Activated gamma-delta T cell treated with Interleukin-2 at 50 U/mL for 16 hours (primary cell): ENCODE measurements at places on chromosomes 13 and 19.
A peak's percentile ranks its signal among the peaks of the same experiment; 100 is the strongest.

DNA sequence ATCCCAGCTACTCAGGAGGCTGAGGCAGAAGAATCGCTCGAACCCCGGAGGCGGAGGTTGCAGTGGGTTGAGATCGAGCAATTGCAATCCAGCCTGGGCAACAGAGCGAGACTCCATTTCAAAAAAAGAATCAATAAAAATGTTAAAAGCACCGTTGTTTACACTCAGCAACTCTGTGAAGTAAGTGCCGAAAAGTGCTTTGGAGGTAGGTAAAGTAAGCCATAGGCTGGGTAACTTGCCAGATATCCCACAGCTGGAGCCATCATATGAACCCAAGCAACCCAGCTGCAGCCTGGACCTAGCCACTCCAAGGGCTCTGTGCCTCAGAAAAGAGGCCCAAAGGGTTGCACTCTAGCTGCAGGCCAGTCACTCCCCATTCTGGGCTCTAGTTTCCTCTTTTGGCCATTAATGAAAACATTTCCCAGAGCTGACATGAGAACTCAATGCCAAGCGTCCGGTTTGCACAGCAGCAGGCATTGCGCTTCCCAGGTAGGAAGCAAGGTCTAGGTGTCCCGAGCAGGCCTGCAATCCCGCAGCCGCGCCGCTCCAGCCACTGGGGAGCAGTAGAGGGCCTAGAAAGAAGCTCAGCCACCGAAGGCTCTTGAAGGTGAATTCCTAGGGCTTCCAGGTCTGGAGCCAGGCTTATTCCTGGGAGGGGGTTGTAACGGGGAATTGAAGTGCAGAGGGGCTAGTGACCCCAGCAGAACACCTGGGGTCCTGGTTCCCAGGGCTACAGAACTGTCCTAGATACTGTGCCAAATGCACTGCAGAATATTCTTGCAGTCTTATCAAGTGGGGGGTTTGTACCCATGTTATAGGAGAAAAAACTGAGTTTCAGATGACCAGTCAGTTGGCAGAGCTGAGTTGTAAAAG is 4.1 kb upstream of the CD79A start:
- peak; percentile 60 for DNase-seq

DNA sequence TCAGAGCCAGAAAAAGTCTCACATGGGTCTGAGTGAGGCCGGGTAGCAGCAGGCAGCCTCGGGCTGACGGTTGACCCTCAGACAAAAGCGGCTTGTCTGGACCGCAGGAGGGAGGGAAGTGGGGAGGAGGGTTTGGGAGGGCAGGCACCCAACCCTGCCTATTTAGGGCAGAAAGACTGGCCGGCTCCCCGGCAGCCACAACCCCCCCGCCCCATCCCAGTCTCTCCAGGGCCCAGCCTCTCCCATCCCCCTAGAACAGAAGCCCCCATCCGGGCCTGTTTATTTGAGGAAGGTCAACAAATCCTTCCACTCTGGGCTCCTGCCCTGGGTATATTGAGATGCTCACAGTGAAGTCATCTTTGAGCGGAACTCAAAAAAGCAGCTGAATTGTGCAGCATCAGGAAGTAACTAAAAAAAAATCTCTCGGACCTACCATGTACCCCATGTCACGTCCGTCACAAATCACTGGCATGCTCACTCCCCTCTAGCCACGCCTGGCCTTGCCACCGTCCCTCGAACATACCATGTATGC is 6.3 kb downstream of the DACT3 start:
- no peak for DNase-seq

DNA sequence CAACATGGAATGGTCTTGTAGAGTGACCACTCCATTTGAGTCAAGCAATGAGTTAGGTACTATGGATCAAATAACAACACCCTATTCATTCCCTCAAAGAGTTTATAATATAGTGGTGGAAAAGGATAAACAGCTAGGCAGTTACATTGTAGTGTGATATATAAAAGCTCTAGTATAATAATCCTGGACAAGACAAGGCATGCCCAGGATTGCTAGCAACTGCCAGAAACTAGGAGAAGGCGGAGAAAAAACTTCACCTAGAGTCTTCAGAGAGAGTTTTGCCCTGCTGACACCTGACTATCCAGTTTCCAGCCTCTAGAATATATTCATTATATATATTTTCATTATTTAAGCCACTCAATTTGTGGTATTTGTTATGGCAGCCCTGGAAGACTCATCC is 530.6 kb downstream of the KLF12 start:
- no peak for DNase-seq

DNA sequence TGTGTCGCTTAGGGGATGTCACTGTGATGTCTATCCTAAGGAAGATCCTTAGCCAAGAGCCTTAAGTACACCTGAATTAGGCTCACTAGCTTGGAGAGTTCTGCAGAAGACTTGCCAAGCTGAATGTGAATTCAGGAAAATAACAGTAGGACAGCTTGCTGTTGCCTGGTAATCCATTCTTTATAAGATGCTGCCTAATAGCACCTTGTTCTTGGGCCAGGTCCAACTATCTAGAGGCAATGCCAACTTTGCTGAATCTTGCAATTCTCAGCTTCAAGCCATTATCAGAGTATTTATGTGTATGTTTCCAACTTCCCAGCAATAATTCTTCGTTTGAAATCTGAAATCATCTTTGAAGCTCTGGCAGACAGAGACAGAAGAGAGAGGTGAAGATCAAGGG is 102.8 kb downstream of the PCDH17 start:
- DNase-seq = no peak

- DNase-seq = no peak
These were observed 204.8 kb downstream of the MYO16 start for GRCh38 chr13:108834193-108834592.

DNA sequence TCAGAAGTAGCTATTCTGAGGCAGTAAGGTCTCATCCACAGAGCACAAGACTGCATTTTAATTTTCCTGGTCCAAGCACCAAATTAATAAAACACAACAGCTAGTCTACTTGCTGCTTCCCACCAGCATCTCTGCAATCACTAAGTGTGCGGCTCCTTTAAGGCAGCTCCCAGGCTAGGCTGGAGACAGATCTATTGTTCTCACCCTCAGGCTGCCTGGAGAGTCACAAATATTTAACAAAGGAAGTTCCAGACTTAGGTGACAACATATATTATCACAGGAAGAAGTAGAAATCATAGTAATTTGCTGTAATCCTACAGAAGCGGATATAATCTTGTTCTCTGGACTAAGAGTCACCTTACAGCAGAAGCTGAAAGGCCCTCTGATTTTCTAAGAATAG is 2.2 kb upstream of the EID2 start:
- no peak for DNase-seq

GRCh38 chr19:15113245-15114152 is 6.3 kb downstream of the SYDE1 start:
- no peak for DNase-seq

DNA sequence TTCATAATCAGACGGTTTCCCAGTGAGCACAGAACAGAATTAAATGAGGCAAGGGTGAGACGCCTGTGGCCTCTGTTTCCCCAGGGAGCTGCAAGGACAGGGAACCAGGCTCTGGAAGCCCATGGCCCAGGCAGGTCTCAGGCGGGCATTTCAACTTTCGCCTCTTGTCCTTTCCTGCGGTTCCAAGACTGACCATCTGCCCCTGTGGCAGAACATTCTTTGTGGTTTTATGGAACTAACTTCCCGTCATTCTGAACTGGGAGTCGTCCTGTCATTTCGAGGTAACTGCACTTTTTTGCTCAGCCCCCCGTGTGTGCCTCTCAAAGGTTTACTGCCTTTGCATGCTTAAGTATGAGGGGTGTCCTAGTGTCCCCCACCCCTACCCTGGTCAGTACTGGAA is 70.9 kb downstream of the KL start:
- DNase-seq = no peak

GRCh38 chr13:78631077-78631476 is 27.7 kb upstream of the POU4F1 start:
- DNase-seq = no peak

GRCh38 chr13:93217721-93218261 is 8.8 kb upstream of the GPC6 start:
- DNase-seq = no peak

DNA sequence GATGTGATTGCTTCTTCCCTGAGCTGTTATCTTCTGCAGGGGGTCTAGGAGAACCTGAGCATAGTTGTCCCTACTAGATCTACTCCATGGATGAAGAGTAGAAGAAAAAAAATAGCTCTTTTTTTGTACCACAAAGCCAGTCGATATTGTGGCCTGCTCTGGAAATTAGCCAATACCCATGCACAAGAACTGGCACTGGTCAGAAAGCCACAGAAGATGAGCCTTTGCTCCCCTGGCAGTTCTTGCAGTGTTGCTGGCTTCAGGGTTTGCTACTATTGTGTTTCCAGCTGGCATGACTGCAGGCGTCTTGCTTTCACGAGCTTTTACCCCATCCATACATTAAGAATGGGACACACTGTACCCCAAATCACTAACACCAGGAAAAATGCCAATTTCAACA is 547.7 kb upstream of the KLF12 start:
- DNase-seq = no peak

DNA sequence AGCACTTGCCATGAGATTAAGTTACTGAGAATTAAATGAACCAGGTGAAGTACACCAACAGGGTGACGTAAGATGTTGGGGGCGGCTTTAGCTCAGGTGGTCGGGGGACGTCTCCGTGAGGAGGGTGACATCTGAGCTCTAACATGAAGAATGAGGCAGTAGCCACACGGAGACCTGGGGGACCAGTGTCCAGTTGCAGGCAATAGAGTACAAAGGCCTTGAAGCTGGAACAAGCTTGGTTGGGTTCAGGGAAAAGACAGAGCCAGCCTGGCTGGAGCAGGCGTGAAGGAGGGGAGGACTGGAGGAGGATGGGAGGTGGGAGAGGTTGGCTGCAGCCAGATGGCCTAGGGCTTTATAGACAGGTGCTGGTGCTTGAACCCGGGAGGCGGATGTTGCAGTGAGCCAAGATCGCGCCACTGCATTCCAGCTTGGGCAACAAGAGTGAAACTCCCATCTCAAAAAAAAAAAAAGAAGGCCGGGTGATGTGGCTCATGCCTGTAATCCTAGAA is 1.6 kb downstream of the SPINT2 start:
- DNase-seq = no peak

GRCh38 chr19:45166723-45167252 is 6.0 kb upstream of the NKPD1 start:
- no peak for DNase-seq

DNA sequence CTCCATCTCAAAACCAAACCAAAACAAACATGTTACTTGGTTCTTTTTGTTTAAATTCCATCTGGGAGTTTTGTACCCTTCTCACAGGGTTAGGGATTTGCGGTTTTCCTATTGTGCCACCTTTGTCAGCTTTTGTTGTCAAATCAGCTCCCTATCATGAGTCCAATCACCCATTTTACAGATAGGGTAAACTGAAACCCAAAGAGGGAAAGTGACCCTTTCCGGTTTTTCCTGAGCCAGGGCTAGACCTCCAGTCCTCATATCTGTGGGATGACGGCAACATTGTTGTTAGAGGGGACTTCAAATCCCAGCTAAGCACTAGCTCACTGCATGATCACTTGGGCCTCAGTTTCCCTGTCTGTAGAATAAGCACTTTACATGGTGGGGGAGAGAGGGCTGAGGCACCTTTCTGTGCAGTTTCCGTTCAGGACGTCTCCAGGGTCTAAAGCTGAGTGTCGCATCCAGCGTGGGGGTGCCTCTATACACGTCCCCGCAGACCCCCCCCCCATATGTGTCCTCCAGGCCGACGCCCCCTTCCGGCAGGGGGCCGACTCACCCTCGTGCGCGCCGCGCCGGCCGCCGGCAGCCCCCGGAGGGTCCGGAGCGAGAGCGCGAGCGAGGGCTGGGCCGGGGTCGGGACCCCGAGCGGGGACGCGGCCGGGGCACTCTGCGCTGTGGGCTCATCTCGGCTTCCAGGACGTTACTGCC is 3.9 kb downstream of the CCDC194 start:
- no peak for DNase-seq

DNA sequence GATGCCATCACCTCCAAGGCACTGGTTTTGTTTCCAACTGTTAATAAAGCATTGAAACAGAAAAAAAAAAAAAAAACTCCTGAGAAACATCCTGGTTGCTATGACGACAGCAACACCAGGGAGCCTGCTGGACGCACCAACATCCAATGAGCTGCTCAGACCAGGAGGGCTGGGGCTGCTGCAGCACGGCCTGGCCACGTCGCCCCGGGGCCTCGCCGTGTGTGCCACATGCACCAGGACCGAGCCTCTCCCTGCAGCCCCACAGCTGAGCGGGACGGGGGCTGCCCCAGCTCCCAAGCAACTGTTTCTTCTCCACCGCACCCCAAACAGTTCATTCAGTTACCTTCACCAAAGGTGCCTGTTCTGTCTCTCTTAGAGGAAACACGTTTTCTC is 54.5 kb downstream of the RASA3 start:
- DNase-seq = no peak

DNA sequence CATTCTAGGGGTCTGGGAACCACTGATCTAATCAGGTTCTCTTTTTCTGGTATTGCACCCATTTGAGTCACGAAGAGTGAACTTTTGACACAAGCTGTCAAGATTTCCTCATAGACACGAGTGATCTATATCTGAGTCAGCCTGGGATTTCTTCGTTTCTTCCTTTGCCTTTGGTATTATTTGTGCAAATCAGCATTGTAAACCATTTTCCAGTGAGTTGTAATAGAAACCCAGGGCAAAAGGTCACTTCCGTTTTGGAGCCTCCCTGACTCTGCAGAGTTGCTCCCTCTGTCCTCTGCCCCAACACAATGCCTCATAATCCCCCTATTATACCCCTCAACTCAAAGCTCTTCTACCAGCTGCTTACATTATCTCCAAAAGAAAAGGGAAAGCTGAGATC is 615.1 kb downstream of the EFNB2 start:
- no peak for DNase-seq

DNA sequence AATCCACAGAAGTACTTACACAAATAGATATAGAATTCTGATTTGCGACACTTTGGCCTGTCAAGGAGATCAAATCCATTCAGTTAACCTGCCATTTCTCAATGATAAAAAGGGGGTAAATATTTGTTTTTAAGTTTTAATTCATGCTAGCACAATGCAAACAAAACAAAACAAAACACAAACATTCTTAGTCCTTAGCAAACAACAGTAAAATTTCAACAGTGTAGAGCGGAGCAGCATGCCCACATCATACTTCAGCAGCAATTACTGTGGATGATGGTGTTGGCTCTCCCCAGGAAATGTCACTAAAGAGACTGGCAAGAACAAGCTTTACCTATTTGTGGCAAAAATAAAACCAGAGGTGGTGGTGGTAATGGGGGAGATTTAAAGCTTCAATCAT is 625.2 kb upstream of the PCDH20 start:
- DNase-seq = no peak

DNA sequence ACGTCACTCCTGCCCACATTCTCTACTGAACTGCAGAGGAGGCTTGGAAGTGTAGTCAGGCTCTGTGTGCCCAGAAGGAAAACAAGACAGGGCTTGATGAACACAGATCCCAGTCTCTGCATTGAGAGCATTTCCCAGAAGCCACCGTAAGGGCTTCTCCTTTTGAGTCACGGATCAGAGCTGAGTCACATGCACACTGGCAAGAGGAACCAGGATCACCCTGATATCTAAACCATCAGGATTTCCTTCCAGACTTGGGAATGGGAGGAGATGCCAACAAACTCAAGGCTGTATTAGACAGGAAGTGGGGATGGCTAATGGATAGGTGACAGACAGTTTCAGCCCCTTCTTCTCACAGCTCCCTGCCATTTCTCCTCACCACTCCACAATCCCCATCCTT is 17.7 kb upstream of the FBXO17 start:
- no peak for DNase-seq

GRCh38 chr13:70253834-70254233 is 145.6 kb upstream of the KLHL1 start:
- no peak for DNase-seq
